Activated T-helper 1 cell treated with anti-CD3 and anti-CD28 coated beads, Interleukin-2, amount 50 U/mL, for 16 hours (primary cell): ENCODE measurements at places on chromosomes 6 and 20.

GRCh38 chr6:75268988-75269354 lies 15.6 kb downstream of the TMEM30A start:
- DNase-seq: no peak

DNA sequence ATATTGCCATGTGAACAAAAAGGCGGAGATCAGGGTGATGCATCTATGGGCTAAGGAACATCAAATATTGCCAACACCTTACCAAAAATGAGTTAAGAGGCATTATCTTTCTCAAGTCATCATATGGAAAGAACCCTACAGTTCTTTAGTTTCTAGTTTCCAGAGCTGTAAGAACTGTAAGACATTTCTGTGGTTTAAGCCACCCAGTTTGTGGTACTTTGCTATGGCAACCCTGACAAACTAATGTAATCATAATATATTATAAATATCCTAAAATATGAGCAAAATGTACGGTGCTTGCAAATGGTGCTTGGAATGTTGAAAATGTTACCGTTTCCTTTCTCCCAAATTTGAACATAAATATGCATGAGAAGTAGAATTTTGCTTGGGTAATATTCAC lies 349.6 kb downstream of the PHF3 start:
- DNase-seq: no peak

GRCh38 chr6:33784787-33785186 lies 4.1 kb downstream of the LEMD2 start:
- no peak for DNase-seq

- DNase-seq: no peak
Measured at GRCh38 chr6:29509239-29509638, 21.5 kb upstream of the MAS1L start.
